ENCODE measurements at places on chromosomes 3 and 15.

- DNase-seq: no peak
These were observed 3.5 kb downstream of the GABRA5 start for GRCh38 chr15:26870346-26870745.

DNA sequence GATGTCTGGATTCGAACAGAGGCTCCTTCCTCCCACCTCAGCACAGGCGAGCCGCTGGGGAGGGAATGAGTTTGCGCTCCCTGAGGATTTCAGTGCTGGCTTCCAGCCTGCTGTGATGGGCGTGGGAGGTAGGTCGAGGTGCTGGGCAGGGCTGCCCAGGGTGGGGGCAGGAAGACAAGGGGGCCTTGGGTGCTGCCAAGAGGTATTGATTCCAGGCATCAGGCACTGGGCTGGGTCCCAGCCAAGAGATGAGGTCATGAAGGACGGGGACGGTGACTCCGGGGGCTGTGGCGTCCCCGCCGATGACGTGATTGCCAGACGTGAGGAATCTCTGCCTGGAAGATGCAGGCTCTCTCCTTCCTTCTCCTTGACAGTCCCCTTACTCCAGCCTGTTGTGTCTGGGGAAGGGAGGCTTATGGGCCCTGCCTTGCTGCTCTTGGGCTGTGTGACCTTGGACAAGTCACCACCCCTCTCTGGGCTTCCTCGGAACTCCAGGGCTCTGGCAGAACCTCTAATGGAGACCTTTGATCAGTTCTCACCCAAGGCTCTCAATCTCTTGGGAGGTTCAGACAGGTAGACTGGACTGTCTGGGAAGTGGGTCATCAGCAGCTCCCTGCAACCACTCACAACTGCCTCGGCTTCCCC lies 116.8 kb downstream of the FBLN2 start:
- DNase-seq: no peak

DNA sequence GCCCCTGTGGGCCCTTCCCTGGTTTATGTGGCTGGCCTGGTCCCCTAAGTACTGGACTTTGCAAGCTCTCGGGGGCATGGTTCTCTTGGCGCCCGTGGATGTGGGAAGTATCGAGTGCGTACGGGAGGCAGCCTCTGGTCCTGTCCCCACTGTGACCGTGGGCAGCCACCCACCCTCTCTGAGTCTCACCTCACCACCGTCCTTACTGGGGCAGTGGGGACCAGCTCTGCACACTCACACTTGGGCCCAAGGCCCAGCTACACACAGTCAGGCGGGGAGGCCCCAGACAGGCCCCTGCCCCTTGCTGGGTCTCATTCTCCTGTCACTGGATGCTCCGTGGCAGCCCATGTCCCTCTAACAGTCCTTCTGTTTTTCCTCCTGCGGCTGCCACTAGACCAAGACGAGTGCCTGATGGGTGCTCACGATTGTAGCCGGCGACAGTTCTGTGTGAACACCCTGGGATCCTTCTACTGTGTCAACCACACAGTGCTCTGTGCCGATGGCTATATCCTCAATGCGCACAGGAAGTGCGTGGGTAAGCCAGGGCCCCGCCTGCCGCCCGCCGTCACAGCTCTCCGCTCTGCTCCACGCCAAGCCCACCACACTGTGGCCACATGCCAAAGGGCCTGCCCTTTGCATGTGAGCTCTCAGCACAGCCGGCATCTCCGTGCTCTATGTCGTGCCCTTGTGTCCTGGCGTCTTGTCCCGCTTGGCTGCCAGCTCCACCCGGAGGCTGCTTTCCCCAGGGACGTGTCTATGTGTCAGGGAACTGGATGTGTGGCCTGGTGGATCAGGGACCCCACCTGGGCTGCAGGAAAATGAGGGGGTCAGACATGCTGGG lies 72.7 kb downstream of the FBLN2 start:
- no peak for DNase-seq

- no peak for DNase-seq
These were observed 50.2 kb downstream of the ANXA2 start for GRCh38 chr15:60347480-60348049.

DNA sequence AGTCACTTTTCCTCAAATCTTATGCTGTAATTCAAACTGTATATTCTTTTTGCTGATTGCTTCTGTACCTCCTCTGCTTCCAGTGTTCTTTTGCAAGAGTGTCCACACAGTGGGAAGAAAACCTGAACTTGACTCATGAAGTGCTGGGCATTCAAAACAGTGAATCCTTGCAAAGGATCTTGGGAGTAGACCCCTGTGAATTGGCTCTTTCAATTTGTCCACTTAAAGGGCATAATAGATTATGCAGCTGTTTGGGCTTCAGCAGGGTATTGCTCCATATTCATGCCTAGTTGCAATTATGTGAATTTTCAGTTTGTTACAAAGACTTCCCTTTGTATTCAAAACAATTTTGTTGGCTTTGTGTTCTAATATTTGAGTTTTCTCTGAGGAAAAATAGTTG lies 11.4 kb downstream of the ZFAND6 start:
- DNase-seq: no peak

DNA sequence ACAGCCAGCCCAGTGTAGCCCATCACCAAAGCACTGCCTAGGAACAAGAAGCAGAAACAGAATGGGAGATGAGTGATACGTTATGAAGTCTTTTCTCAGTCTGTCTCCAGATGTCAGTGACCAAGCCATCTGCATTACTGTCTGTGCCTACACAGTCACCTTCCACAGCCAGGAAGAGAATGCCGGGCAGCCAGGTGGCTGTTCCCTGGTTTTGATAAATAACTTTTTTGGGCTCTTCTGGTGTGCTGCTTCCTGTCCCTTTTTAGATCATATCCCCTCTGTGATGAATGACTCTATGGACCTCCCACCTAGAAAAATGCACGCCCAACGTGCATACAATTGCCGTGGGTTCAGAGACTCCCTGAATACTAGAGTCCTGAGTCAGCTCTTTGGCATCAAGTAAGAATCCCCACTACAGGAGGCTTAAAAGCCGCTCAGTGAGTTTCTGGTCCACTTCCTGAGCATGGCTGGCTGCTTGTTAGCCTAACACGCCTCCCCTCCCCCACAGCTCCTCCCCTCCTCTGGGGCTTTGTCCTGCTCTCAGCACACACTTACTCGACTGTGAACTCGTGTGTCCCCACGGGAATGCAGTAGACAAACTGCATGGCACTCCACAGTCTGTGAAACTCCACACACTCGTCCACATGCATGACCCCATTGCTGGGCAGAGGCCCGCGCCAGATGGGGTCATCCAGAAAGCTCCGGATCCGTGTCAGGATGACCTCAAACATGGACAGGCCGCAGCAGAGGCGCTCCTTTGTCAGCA lies 34.7 kb downstream of the NIPA2 start:
- no peak for DNase-seq

DNA sequence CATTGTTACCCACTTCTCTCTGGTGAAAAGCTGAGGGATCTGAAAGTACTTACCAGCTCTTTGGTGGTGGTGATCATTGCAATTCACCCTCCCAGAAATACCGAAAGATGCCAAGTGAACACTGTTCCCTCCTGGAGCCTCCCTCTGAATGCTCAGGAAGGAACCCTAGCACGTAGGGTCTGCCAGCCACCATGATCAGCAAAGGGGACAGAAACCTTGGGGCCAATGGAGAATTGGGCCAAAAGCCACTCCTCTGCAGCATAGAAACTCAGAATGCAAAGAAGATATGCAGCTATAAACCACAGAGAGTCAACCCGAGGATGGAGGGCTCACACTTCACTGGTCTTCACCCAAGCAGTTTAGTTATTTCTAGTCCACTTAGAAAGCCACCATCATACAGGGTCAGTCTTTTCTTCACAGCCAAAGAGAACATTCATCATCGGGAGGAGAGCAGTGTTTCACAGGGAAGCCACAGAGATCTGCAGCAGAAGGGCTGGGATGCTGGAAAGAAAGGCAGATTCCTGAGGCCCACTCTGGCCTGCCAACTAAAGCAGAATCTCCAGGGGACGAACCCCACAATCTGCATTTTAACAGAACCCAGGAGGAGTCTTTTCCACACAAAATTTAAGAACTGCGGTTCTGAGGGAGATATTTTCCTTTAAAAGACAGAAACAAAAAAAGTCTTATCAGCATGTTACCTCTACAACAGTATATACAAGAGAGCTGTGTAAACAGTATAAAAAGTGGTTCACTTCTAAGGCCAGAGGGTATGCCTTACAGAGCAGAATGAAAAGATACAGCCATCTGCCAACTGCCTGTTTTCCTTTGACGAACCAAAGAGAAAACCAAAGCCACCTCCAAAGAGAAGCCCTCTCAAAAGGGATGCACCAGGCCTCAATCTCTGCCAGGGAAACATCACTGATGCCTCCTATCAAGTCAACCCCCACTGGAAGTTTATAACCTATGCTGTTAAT lies 11.3 kb downstream of the TBC1D2B start:
- DNase-seq: no peak

GRCh38 chr15:58916962-58917361 lies 16.5 kb downstream of the SLTM start:
- no peak for DNase-seq

- DNase-seq: no peak
These were observed 25.5 kb downstream of the GLDN start for GRCh38 chr15:51366920-51367319.

DNA sequence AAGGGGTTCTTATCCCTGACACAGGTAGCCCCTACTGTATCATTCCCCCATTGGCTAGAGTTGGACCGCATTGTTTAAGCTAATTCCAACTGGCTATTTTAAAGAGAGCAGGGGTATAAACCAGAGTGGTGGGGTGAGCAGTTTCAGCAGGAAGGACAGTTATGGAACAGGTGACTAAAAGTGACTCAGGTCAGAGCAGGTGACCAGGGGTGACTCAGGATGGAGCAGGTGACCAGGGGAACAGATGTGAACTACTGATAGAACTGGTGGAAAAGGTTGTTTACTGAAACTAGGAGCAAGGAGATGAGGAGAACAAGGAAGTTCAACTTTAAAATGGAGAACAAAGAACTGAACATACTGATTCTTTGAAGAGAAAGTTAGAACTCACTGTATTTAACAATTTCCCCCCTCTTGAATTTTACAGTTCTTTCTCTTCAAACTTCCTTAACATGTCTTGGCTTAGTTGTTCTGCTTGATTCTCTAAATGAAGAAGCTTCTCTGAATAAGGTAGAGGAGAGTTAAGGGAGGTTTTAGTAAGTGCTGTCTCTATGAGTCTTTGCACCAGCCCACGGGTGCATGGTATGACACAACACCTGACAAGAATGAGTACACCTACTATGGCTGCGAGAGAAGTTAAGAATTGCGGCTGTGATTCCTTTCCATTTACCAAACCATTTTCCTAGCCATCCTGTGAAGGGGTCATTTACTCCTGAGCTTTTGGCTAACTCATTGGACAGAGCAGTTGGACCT lies 83.4 kb upstream of the WNT7A start:
- DNase-seq: no peak

- no peak for DNase-seq
These were observed 22.1 kb downstream of the SUSD5 start for GRCh38 chr3:33196538-33196937.

DNA sequence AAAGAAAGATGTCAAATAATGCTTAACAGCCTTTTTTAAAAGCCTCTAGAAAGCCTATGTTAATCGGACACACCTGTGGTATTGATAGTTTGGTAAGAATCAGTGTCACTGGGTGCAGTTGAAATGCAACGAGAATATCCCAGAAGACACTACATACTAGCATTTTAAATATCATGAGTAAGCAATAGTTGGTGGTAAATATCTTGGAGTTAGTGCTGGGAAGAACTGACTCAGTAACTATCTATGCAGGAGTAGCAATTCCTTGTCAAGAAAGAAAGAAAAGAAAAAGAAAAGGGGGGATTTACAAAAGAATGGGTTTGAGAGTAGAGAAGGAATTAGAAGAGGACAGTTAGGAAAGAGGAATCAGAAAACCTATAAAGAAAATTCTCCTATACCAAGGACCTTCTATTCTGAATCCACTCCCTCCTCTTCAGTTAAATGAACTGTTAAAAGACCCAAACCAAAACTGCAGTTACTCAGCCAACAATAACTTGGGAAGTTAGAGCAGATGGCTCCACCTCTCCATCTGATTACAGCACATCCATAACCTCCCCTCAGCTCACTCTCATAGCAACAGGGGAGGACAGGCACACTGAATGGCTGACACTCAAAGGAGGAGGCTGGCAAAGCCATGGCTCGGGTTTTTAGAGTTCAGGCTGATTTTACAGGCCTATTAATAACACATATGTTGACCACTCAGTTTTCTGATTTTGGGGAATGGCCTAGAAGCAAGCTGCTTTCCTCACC lies 207.6 kb upstream of the MDFIC2 start:
- DNase-seq: no peak

DNA sequence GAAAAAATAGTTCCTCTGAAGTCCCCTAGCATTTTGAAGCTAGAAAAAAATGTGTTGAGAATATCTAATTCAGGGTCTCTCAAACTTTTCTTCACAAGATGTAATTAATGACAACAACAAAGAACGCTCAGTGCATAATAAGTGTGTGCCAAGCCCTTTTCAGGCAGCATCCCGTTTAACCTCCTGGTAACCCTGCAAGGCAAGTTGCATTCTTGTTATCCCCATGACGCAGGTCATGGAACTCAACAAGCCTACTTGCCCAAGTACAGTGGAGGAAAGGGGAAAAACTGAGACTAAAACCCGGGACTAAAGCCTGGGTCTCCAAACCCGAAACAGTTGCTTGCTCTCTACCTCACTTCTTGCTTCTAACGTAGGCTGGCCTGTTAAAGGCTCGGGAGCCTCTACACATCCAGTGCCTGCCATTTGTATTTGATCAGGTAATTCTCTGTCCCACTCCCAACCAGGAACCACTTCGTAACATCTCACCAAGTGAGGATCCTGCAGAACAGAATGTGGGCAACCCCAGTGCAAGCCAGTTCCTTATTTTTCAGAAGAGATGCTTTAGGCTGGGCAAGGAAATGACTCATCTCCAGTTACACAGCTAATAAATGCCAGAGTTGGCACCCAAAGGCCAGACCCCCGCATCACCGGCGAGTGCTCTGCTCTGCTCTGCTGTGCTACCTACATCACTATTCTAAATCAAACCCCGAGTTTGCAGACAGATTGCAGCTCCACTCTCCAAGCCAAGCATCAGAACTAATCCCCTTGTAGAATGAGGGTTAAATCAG lies 28.3 kb downstream of the LMCD1 start:
- DNase-seq: no peak

- DNase-seq: no peak
These were observed 160.8 kb upstream of the LRIG1 start for GRCh38 chr3:66661628-66662027.

GRCh38 chr3:52046186-52046901 lies 10.0 kb downstream of the DUSP7 start:
- no peak for DNase-seq

DNA sequence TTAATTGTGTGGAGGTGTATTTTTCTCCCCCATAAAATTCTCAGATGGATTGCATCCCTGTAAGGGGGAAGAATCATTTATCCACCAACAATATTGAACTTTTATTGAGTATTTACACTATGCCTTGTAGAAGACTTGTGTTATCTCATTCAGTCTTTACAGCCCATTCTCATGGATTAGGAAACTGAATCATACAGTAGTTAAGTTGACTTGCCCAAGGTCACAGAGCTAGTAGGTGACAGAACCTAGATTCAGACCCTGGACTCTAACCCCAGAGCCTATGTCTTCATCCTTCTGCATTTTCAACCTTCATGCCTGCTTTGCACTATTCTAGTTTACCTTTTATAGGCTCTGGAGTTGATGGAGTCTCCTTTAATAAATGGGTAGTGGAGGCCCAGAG lies 226.8 kb downstream of the LPP start:
- no peak for DNase-seq

GRCh38 chr3:127760791-127761440 lies 61.4 kb downstream of the MGLL start:
- no peak for DNase-seq
